Ovary (tissue), 10 donors: ENCODE measurements at places on chromosomes 2 and 18.

- DNase-seq: no peak
Observed at GRCh38 chr2:127401757-127402695, 14.3 kb upstream of the MAP3K2 start.

DNA sequence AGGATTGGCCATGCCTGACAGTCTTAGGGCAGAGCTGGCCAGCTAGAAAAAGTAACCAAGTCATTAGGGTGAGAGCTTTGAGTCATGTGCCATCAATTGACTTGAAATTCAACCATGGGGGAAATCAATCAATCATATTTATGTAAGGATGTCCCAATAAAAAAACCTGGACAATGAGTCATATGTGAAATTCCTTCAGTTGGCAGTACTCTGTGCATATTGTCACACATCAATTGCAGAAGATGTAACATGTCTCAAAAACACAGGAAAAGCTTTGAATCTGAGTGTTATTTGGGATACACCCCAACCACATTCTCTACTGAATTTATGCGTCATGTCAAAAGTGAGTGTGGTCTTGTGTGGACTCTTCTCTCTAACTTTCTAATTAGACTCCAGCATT is 1004.1 kb upstream of the NRXN1 start:
- no peak for DNase-seq

DNA sequence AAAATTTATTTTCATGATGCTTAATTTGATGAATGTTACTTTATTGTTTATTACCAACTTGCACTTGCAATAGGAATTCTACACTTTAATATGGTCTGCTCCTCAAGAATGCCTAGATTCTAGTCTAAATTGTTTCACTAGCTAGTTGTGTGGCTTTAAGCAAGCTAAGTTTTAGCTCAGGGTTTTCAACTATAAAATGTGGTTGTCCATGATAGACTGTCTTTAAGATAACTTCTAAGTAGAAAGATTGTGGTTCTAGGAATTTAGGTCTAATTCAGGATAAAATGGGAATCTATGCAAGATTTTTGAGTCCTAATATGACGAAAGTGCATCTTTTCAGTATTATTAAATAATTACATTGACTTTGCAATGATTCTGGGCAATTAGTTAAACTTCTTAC is 294.0 kb downstream of the PLCL1 start:
- DNase-seq: no peak

DNA sequence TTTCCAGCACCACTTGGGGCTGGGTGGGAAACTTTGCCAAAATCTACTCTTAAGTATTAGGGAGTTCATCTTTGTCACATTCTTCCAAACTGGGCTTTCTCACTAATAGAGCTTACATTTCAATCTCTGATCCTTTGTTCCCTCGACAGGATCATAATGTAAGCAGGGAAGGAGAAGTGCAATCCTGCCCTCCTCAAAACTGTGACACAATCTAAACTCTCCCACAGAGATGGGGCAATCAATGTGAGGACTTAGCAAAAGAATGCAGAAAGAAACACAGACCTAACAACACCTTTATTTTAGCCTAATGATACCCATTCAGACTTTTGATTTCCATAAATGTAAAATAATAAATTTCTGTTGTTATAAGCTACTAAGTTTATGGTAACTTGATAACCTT is 40.8 kb downstream of the DSEL start:
- DNase-seq: no peak

GRCh38 chr2:54523324-54523959 is 67.3 kb downstream of the SPTBN1 start:
- DNase-seq: no peak

DNA sequence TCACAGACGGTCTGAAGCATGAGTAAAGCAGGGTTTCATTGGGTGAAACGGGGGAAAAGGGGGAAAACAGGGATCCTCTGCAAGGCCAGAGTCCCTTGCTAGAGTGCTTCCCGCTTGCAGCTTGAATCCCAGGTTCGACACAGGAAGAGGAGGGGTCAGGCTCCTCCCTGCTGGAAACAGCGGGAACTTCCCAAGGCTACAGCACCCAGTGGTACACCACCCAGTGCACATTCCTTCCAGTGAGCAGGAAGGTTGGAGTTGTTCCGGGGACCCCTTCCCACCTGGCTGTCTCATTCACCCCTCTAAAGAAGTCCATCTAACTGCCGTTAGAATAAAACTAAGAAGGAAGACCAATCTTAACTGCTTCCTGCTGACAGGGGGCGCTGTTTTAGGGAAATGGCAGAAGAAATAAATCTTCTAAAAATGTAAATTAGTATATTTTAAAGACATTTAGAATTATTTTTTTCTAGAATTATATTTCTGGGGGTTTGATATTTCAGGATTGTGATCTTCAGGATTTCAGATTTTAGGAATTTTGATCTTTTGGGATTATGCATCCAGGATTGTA is 230.9 kb downstream of the RBM43 start:
- DNase-seq: no peak

DNA sequence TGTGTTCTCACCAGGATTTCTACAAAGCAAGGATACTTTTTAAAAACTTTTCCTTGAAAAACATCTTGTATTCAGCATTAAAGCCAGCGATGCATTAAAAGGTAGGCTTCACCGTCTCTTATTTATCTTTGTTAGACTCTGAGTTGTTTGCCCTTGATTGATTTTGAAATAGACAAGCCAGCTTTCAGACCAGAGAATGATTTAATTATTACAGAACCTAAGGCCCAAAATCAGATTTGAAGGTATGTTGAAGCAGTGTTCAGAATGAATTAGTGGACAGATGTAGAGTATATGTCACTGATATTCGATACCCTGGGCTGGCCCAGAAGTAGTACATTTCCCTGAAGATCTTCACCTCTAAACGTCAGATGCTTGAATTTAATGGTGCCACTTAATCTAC is 136.4 kb downstream of the THSD7B start:
- DNase-seq: no peak
